ENCODE measurements at places on chromosomes 3 and 15.

DNA sequence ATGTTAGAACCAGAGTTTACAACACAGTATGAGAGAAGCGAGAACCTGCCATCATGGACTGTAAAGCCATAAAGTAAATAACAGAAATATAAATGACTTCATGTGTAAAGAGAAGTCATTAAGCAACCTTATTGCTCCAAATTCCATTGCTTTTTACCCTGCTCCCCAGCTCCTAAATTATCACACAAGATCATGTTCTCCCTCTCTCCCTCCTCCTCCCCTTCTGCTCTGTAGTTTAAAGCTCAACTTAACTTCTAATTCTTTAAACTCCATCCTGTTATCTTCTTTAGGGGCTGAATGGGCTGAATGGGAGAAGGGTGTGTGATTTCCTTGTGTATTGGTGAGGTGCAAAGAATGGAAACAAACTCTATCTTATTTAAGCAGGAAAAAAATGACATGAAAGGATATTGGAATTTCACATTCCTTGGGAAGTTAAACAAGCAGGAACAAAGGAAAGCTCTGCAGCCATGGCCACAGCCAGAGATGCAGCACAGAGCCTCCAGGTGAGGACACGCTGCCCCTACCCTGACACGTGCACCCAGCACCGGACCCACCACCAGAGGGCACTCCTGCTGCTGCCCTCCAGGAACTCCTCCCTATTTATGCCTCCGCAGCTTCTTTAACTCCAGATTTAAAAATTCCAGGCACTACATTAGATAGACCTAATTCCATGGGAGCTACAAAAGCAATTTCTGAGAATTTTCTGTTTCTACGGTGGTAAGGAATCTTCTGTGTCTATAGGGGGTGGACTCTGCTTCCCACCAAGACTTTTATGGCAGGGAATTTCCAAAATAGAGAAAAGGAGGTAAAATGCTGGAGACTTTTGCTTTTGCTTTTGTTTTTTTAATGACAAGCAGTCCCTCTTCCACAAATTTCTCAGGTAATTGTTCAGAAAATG is 76.9 kb upstream of the ABI3BP start:
- peaks cover 27% of the 10 kb centered on the region for H3K4me1 ChIP-seq
- no peak overlapping the region for H3K4me3 ChIP-seq
- DNase-seq = no peak
- H3K36me3 ChIP-seq = no peaks in the 10 kb centered on the region

DNA sequence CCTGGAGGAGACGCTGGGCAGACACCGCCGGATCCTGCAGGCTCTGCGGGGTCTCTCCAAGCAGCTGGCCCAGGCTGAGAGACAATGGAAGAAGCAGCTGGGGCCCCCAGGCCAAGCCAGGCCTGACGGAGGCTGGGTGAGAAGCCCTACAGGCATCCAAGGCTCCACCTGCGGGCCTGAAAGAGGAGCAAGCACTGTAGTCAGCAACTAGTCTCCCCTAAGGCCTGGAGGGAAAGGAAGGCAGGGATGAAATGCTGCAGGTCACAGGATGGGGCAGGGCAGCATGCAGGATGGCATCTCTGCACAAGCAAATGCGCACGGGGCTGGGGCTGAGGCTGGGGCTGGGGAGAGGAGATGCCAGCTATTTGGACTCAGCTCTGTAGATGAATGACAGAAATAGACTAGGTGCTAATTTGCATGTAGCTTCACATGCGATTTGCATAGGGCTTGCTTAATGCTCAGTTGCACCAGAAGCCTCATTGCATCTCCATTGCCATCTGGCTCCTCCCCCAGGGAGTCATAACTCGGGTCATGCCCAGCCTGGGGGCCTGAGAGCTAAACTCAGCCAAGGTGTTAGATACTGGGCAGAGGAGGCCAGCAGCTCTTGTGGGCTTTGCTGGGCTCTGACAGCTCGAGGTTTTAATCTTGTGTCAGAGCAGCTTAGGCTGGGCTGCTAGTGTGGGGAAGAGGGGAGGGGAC is 5.2 kb upstream of the CPLX3 start:
- no peaks in the 10 kb centered on the region for H3K27me3 ChIP-seq
- H3K4me1 ChIP-seq = peaks cover 28% of the 10 kb centered on the region
- no peak overlapping the region for H3K4me3 ChIP-seq
- no peak overlapping the region for H3K27ac ChIP-seq
- H3K36me3 ChIP-seq = no peaks in the 10 kb centered on the region

DNA sequence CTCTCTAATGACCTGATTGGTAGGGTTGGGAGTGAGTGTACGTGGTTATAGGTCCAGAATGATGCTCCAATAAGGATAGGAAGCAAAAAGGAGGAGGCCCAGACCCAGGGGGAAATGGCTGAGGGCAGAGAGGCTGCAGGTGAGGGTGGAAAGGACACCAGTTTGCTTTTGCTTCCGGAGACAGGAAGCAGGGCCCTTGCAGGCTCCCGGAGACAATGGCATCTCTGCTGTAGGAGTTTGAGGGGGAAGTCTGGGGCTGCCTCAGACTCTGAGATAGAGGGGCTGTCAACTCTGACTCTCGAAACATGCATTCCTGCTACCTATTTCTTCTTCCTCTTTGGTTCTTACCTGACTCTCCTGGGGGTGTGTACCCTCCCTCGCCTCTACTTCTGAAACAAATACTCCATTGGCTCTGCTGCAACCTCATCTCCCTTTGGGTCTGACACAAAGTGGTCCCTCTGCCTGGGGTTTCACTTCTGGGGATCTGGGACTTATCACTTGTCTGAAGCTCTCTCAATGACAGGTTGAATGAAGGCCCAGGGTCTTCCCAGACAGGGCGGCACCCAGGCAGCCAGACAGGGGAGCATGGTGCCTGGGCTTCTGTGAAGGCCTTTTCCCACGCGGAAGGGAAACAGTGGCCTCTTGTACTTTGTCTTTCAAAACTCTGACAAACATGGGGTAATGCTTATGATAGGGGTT is 61.5 kb downstream of the CHRD start:
- H3K27ac ChIP-seq = no peak overlapping the region
- no peak for DNase-seq
- H3K4me3 ChIP-seq = no peak overlapping the region
- H3K36me3 ChIP-seq = no peaks in the 10 kb centered on the region
- peaks cover 6% of the 10 kb centered on the region for H3K4me1 ChIP-seq

- H3K36me3 ChIP-seq = peaks cover 5% of the 10 kb centered on the region
- H3K27me3 ChIP-seq = no peaks in the 10 kb centered on the region
- DNase-seq = no peak
- peaks cover 37% of the 10 kb centered on the region for H3K4me1 ChIP-seq
Measured at GRCh38 chr15:48409623-48410022, 78.4 kb downstream of the DUT start.

DNA sequence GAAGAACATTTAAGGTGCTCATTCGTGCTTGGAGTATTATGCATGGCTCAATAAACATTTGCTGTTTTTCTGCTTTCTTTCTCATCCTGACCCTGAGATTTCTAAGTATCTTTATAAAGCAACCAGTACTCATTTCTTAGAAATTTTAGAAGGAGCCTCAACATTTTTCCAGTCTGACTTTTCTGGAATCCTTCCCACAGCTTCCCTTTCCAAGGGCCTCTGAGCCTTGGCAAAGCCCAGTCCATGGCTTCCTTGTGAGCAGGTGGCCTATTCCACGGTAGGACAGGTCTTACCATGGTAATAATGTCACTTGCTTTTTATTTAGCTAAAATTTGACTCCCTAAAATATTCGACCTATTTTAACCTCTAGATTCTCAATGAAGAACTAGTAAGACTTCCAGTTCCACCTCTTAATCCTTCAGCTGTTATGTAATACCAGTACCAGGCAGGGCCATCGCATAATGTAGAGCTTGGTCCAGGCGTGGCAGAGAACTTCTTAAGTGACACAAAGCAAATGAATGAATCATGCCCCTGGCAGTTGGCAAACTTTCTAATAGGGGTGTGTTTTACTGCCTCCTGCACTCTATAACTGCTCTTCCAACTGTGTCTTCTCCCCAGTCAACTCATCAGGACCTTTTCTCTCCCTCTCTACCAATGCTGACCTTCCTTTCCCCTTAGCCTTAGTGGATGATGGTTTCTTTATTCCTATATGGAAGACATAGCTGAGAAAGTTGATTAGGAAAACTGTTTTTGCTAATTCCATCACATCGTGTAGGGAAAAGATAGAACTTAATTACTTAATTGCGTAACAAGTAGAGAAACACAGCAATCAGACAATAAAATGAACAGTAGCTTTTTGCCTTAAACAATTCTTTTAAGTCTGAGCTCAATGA is 894 bp upstream of the TM4SF4 start:
- H3K27ac ChIP-seq = no peak overlapping the region
- no peaks in the 10 kb centered on the region for H3K27me3 ChIP-seq
- peaks cover 18% of the 10 kb centered on the region for H3K4me1 ChIP-seq
- H3K4me3 ChIP-seq = no peak overlapping the region
- DNase-seq = peak; percentile 77
- no peaks in the 10 kb centered on the region for H3K36me3 ChIP-seq

GRCh38 chr3:111971533-111972130 is 7.2 kb upstream of the ABHD10 start:
- no peak for DNase-seq
- peaks cover 7% of the 10 kb centered on the region for H3K36me3 ChIP-seq
- peaks cover 7% of the 10 kb centered on the region for H3K4me1 ChIP-seq
- H3K27ac ChIP-seq = no peak overlapping the region

GRCh38 chr3:64098670-64099069 is 75.4 kb upstream of the PSMD6 start:
- H3K4me3 ChIP-seq = no peak overlapping the region
- no peaks in the 10 kb centered on the region for H3K36me3 ChIP-seq
- DNase-seq = no peak
- no peak overlapping the region for H3K27ac ChIP-seq

DNA sequence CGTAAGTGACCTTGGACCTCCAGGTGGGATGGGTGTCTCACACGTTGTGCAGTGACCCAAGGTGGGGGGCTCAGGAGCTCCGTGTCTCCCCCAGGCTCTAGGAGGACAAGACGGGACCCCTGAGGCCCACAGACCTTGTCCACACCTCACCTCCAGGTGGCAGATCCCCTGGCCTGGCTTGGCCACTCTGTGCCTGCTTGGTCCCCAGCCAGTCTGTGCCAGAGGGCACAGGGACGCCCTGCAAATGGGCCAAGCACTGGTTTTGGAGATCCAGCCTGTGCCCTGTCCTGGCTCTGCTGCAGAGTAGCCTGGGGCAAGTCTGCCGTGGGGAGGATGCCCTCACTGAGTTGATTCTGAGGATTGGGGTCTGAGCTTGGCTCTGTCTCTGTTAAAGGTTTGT is 14.0 kb downstream of the SLC6A6 start:
- H3K4me3 ChIP-seq = no peak overlapping the region
- peaks cover 38% of the 10 kb centered on the region for H3K4me1 ChIP-seq
- no peak overlapping the region for H3K27ac ChIP-seq
- no peaks in the 10 kb centered on the region for H3K27me3 ChIP-seq

- no peaks in the 10 kb centered on the region for H3K36me3 ChIP-seq
- H3K4me1 ChIP-seq = peaks cover 21% of the 10 kb centered on the region
- peak overlapping the region; percentile 72 for H3K27ac ChIP-seq
Measured at GRCh38 chr15:84924077-84924731, 39.7 kb downstream of the SLC28A1 start.

DNA sequence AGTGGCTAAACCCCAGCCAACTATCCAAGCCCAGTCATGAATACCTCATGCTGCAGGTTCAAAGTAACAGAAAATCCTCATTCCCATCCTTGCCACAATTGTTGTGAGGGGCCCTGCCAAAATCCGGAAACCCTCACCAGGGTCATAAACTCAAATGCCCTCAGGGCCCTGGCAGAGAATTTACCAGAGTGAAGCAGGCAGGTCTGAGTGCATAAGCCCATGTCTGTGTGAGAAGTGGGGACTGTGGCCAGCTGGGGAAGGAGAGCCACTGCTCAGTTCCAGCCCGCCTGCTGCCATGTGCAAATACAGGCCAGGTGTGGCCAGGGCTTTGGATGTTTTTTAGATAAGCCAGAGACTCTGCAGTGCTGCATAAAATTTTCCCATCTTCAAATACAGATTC is 7.0 kb downstream of the CEP152 start:
- H3K36me3 ChIP-seq = no peaks in the 10 kb centered on the region
- H3K4me1 ChIP-seq = no peaks in the 10 kb centered on the region
- H3K4me3 ChIP-seq = no peak overlapping the region
- no peaks in the 10 kb centered on the region for H3K27me3 ChIP-seq
- H3K27ac ChIP-seq = no peak overlapping the region
- no peak for DNase-seq

DNA sequence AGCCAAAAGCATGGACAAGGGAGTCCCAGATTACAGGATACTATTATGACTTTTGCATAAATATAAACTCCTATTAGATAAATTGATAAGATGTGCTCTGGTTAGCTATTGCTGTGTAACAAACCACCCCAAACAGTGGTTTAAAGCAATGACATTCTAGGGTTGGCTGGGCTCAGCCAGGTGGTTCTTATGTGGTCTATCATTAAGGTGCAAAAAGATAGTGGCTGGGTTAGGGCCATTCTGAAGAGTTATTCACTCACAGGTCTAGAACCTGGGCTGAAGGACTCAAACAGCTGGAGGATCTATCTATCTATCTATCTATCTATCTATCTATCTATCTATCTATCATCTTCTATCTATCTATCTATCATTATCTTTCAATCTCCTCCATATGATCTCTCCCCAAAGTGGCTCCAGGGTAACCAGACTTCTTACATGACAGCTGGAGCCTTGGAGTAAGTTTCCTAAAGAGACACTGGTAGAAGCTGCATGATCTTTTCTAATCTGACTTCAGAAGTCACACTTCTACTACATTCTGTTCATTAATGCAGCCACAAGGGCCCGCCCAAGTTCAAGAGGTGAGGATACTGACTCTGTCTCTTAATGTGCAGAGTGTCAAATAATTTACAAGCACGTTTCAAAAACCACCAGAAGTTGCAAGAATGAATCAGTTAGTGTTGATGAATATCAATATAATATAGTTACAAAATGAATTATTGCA is 74.9 kb upstream of the XCR1 start:
- H3K27me3 ChIP-seq = no peaks in the 10 kb centered on the region
- peaks cover 18% of the 10 kb centered on the region for H3K4me1 ChIP-seq
- DNase-seq = no peak
- no peak overlapping the region for H3K27ac ChIP-seq

- H3K4me3 ChIP-seq = peak overlapping the region; percentile 29
- H3K27ac ChIP-seq = no peak overlapping the region
- H3K4me1 ChIP-seq = peaks cover 17% of the 10 kb centered on the region
- no peaks in the 10 kb centered on the region for H3K36me3 ChIP-seq
- H3K27me3 ChIP-seq = no peaks in the 10 kb centered on the region
Measured at GRCh38 chr3:171028779-171029232, 2.3 kb upstream of the SLC2A2 start.
